ENCODE measurements at places on chromosomes 4 and X.

- no peak for DNase-seq
These were observed 89.9 kb downstream of the REPS2 start for GRCh38 chrX:17036171-17036961.

GRCh38 chr4:67700116-67700737 is 728 bp downstream of the UBA6 start:
- DNase-seq: no peak

DNA sequence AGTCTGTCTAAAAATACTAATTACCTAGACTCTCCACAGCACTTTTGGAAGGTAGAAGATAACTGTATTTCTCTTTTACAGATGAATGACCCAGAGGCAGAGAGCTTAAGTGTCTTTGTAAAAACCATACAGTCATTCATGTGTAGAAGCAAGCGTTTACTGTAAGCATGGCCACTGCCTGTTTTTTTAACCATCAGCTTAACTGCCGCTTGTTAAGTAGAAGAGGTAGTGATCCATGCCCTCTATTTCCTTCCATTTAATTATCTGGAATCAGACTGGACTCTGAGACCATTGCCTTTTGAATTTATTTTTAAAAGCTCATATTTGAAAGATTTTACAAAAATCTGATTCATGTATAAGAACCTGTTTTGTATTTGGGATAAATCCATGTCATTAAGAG is 111.2 kb upstream of the TECRL start:
- DNase-seq: no peak

DNA sequence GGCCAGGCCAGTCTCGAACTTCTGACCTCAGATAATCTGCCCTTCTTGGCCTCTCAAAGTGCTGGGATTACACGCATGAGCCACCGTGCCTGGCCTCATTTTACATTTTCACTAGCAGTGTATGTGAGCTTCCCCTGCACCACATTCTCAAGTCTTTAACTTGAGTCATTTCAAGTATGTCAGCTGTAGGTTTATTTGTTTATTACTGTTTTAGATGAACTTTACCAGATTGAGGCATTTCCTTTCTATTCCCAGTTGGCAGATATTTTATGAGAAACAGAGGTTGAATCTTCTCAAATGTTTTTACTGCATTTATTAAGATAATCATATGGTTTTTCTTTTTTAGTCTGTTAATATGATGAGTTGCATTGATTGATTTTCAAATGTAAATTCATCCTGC is 114.6 kb upstream of the SH3RF1 start:
- DNase-seq: no peak

GRCh38 chrX:53683556-53684414 is 2.7 kb downstream of the HUWE1 start:
- DNase-seq: peak; percentile 92

GRCh38 chrX:107747596-107748161 is 27.9 kb downstream of the TSC22D3 start:
- DNase-seq: no peak

GRCh38 chrX:115183980-115184379 is 5.2 kb upstream of the RBMXL3 start:
- DNase-seq: no peak

DNA sequence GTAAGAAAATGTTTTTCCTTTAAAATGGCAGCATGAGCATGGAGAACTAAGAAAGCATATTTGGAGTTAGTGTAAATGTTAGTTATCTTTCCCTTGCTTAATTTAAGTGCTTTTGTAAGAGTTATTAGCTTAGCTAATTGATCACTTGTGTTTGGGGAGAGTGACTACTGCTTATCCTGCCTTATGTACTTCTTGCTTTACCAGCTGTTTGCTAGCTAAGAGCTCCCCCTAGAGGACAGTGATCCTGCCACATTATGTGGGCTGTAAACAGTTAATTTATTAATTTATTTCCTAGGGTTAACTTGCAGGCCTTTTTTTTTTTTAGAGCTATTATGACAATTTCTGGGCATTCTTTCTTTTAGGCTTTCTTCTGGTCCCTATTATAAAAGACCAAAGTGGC is 435.8 kb downstream of the MAGEB5 start:
- DNase-seq: no peak

GRCh38 chrX:31007321-31007720 is 64.5 kb downstream of the FTHL17 start:
- no peak for DNase-seq

DNA sequence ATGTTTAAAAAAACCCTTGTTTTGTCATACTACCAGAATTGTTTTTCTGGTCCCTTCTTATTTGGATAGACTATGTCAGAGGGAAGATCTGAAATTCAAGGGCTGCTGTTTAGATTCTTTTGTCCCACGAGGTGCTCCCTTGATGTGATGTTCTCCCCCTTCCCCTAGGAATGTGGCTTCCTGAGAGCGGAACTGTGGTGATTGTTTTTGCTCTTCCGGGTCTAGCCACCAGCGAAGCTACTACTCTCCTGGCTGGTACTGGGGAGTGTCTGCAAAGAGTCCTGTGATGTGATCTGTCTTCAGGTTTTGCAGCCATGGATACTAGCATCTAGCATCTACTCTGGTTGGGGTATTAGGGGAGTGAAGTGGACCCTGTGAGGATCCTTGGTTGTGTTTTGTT is 271.1 kb downstream of the DCAF12L2 start:
- no peak for DNase-seq

DNA sequence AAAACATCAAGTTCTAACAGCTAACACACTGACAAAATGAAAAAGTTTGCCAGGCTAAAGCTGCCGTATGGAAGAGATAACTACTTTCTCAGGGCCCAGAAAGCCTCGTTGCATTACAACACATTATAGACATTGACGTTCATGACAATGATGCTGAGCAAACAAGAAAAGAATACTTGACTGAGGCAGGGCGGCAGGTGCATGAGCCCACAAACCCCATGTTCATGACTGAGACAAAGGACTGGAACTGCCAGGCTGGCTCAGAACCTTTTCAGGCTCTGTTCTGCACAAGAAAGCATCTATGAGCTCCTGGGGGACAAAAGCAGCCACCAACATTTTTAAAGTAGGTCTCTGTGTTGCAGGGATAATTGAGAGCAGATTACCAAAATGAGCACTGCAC is 13.6 kb downstream of the TLR6 start:
- no peak for DNase-seq
